HTR-8/SVneo (cell line): ENCODE measurements at places on chromosomes 16 and 17.

- no peak for DNase-seq
Measured at GRCh38 chr17:37672548-37673078, 29.4 kb upstream of the DDX52 start.

DNA sequence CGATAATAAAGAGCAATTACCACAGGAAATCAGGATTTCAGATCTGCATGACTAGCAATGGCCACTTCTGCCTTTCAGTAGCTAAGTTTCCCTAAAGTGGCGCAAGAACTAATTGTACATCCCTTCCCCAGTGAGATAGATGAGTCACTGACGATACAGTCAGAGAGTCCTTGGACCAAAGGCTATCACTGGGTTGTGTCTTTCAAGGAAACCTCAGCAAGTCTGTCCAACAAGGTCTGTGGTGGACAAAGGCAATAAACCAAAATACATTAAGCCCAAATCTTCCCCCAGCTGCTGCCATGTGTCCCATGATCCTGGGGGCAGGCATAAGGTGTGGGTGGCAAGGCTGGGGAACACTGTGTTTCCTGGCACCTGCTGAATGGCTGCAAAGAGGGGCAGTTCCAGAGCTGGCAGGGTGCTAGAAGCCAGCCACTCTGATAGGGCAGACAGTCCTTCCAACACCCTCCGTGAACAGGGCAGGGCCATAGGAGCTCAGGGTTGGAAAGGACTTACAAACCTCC, 20.5 kb upstream of the MTMR4 start:
- DNase-seq: no peak

- DNase-seq: no peak
Measured at GRCh38 chr17:57708410-57708809, 36.7 kb downstream of the CCDC182 start.

GRCh38 chr16:86798247-86799041, 220.1 kb downstream of the FOXL1 start:
- DNase-seq: no peak

- DNase-seq: no peak
Measured at GRCh38 chr16:53911513-53911912, 207.6 kb downstream of the FTO start.

- no peak for DNase-seq
Measured at GRCh38 chr16:50740736-50741135, 1.1 kb upstream of the CYLD start.

DNA sequence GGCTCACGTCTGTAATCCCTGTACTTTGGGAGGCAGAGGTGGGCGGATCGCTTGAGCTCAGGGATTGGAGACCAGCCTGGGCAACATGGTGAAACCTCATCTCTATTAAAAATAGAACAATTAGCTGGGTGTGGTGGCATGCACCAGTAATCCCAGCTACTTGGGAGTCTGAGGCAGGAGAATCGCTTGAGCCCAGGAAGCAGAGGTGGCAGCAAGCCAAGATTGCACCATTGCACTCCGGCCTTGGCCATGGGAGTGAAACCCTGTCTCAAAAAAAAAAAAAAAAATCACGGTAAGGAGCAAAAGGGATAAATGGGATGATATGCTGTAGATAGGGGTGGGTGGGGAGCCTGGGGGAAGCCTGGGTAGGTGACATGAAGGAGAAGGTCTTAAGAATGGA, 20.4 kb upstream of the TMEM98 start:
- no peak for DNase-seq

GRCh38 chr17:13374203-13375143, 227.3 kb downstream of the HS3ST3A1 start:
- no peak for DNase-seq

- DNase-seq: no peak
Measured at GRCh38 chr17:14330492-14330962, 29.6 kb downstream of the HS3ST3B1 start.

GRCh38 chr16:14586637-14587305, 43.3 kb downstream of the PARN start:
- no peak for DNase-seq

DNA sequence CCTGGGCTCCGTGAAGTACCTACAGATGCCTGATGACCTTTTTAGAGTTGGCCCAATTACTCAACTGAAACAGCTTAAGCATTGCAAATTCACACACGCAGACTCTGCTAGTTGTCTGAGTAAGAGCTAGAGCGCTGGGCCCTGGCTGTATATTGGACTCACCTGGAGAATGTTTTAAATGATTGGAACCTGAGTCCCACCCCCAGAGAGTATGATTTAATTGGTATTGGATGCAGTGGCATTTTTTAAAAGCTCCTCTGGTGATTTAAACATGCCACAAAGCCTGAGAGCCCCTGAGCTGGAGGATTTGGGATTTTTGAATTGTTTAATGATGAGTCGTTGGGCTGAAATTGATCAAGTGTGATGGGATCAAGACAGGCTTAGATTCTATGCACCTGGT, 143.9 kb upstream of the SDK2 start:
- DNase-seq: no peak

DNA sequence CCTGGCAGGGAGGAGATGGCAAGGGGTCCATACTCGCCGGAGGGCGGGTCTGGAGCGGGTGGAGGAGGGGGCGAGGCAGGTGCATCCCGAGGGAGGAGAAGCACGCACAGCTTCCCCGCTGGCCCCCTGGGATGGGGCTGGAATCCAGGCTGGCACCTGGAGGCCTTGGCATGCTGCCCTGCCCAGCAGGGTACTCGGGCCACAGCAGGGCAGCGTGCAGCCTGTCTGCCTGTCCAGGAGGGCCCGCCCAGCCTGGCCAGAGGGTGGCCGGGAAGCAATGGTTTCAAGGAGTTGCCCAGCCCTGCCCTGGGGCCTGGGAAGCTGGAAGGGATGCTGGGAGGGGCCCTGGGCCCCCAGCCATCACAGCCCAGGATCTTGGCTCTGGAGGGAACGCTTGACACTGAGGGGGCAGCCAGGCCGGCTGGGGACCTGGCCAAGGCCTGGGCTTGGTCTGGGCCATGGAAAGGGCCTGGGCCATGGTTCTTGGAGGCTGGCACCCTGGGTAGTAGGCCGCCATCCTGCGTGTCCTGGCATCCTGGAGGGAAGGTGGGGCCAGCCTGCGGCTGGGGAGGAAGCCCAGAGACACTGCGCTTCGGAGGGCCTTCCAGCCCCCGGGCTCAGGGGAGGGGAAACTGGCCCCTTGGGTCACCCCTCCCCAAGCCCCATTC, 1.1 kb downstream of the GLIS2 start:
- DNase-seq: peak; percentile 53

- DNase-seq: no peak
Measured at GRCh38 chr17:15512071-15512709, 44.8 kb upstream of the CDRT4 start.

DNA sequence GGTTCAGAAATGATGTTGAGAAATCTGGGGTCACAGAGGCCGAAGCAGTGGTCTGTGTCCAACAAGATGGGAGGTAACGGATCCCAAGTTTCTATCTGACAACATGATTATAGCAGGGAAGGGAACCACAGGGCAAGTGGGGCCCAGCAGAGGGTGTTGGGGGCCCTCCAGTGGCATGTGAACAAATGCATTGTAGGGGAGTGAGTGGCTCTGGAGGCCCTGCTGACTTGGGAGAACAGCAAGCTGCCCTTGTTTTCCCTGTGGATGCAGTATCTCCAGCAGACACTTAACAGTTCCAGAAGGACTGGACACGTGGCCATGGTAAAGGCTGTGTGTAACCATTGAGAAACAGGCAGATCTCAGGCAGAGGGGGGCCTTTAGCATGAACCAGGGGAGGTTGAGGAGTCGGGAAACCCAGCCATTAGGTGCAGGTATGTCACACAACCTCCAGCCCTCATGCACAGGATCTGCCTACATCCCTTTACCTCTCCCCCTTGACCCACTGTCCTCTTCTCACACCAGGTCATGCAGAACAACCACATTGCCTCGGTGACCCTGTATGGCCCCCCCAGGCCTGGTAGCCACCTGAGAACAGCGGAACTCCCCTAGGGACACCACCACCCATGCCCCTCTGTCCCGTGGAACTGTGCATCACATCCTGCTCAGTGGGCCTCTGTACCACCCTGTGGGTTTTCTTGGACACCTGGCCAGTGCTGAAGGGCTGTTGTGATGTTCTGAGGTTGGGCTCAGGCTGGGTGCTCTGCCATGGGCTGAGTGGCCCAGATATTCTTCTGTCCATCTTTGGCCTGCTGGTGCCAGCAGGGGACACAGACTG, 4.1 kb downstream of the B3GNT9 start:
- no peak for DNase-seq

- DNase-seq: no peak
Measured at GRCh38 chr17:32904891-32905290, 23.1 kb upstream of the TMEM98 start.

DNA sequence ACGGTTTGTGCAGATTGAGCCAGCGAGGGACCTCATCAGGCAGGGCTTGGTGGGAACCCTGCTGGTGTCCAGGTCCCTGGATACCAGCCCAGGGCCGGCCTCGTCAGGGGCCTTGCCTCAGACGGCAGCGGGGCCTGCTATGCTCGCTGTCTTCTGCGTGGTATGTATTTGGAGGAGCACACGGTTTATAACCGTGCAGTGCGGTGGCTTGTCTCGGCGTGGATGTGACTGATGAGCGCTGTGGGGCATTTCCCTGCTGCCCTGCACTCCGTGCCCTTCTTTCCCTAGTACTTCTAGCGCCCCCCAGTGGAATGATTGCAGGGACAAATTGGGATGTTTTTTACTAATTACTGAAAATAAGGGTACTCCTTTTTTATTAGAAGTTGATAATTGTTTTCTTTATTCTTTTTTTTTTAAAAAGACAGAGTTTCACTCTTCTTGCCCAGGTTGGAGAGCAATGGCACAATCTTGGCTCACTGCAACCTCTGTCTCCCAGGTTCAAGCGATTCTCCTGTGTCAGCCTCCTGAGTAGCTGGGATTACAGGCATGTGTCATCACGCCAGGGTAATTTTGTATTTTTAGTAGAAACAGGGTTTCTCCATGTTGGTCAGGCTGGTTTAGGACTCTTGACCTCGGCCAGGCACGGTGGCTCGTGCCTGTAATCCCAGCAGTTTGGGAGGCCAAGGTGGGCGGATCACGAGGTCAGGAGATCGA, 15.3 kb downstream of the TBCD start:
- peak; percentile 39 for DNase-seq

GRCh38 chr16:23434380-23434779, 18.6 kb downstream of the COG7 start:
- DNase-seq: peak; percentile 52

GRCh38 chr17:50177983-50178834, 12.4 kb downstream of the SGCA start:
- DNase-seq: peak; percentile 94

DNA sequence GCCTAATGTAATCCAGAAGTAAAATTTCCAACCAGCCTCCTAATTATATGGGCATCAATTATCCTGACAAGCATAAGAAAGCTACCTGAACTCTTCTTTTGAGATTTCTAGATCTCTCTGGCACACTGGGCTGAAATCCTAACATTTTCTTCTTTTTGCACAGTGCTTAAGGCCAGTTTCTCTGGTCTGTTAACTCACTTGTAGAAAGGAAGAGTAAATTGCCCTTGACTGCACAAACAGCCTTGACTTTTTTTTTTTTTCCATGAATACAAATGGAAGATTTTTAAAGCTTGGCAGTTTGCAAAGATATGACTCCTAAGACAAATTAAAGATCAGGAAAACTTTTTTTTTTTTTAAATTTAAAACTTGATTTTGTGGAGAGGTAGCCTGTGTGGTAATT, 291.2 kb upstream of the MON1B start:
- DNase-seq: no peak

- no peak for DNase-seq
Measured at GRCh38 chr16:55154956-55155355, 169.0 kb upstream of the IRX6 start.

- no peak for DNase-seq
Measured at GRCh38 chr16:10926094-10926493, 16.2 kb downstream of the DEXI start.

DNA sequence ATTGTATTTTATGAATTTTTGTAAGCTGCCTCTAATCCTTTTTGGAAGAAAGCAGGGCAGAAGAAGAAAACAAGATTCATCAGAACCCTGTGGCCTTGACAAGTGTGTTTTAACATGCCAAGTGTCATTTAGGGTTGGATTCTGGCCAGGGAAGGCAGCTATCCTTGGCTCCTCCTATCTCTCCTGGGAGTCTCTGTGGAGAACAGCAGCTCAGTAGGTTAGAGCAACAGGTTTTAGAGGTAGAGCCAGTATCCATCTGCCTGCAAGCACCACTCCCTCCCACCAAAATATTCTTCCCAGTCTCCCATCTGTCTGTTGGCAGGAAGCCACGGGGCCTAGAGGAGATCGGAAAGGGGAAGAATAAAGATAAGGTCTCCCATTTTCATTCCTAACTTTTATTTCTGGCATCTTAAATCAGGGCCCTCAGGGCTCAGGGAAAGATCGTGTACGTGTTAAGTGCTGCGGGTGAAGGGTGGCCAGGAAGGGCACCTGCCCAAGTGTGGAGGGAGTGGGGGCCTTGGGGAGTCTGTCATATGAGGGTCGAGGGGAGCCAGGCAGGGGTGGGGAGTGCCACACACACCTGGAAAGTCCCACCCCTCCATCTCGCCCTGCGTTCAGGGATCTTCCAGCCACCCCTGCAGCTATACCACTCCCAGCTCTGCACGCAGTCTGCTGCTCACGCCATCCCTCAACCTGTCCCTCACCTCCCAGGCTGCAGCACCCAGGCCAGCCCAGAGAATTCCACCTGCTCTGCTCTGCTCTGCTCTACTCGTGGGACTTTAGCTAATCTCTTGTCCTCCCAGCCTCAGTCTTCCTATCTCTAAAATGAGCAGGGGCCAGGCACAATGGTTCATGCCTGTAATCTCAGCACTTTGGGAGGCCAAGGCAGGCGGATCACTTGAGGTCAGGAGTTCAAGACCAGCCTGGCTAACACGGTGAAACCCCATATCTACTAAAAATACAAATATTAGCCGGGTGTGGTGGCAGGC, 17.1 kb upstream of the CPSF4L start:
- no peak for DNase-seq

GRCh38 chr17:8016632-8017424, 14.4 kb downstream of the GUCY2D start:
- no peak for DNase-seq

DNA sequence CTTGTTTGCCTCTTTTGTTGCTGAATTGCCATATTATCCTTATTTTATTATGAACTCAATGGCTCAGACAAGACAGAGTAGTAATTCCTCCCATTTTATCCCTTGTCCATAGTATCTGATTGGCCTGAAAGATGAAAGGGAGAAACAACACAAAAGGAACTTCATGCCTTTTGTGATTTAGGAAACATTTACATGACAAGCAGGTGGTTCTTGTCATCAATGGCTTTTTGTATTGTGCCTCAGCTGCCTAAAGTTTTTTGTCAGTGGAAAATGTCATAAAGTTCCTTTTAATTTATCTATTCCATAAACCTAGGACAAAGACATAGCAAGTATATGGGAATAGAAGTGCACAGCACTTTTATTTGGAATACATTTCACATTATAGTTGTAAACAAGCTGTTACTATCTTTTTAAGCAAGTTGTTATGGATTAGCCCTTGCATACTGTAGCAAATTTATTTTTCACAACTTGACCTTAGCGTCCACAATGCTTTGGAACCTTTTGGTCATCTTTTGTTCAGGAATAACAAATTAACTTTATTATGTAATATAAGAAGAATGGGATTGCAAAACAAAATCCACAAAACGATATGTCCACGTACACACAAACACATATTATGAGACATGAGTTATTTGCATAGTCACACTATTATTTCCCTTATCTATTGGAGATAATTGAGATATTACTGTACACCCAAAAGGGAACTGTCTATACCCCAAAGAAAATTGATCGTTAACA, 12.4 kb upstream of the MPHOSPH6 start:
- DNase-seq: no peak

GRCh38 chr17:39635614-39636176, 1.2 kb upstream of the STARD3 start:
- DNase-seq: no peak
